Fibroblast of upper back skin (primary cell): ENCODE measurements at places on chromosomes 5 and 9.

GRCh38 chr9:25677301-25678146, 720 bp downstream of the TUSC1 start:
- peak; percentile 77 for DNase-seq

- DNase-seq = peak; percentile 98
These were observed 561.3 kb upstream of the WWC1 start for GRCh38 chr5:167730121-167730520.

- DNase-seq = no peak
These were observed 103.3 kb downstream of the SVEP1 start for GRCh38 chr9:110476251-110476650.

DNA sequence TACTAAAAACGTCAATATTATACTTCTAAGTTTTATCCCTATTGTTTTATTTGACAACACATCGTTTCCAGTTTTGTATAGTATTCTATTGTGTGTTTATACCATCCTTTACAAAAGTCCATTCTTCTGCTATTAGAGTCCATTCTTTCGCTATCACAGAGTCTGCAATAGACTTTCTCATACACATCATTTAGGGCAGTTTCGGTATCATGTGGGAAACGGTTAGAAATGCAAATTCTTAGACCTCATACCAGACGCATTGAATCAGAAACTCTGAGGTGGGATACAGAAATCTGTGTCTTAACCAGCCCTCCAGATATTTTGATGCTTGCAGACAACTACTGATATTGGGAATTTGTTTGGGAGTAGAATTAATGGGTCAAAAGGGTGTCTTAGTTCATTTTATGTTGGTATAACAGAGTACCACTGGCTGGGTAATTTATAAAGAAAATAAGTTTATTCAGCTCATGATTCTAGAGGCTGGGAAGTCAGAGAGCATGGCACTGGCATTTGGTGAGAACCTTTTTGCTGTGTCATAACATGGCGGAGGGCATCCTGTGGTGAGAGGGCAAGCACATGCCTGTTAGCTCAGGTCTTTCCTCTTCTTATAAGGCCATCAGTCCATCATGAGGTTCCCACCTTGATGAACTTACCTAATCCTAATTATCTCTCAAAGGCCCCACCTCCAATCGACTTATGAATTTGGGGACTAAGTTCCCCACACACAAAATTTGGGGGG, 21.1 kb downstream of the CARTPT start:
- no peak for DNase-seq

DNA sequence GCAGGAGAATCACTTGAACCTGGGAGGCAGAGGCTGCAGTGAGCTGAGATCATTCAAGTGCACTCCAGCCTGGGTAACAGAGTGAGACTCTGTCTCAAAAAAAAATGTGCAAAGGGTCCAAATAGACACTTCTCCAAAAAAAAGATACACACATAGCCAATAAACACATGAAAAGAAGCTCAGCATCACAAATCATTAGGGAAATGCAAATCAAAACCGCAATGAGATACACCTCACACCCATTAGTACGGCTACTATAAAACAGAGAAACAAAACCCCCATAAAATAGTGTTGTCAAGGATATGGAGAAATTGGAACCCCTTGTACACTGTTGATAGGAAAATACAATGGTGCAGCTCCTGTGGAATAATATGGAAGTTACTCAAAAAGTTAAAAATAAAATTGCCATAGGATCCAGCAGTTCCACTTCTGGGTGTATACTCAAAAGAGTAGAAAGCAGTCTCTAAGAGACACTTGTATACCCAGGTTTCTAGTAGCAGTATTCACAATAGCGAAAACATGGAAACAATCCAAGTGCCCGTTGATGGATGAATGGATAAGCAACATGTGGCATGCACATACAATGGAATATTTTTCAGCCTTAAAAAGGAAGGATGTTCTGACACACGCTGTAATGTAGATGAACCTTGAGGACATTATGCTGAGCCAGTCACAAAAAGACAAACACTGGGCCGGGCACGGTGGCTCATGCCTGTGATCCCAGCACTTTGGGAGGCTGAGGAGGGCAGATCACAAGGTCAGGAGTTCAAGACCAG, 57.2 kb upstream of the PPARGC1B start:
- no peak for DNase-seq

DNA sequence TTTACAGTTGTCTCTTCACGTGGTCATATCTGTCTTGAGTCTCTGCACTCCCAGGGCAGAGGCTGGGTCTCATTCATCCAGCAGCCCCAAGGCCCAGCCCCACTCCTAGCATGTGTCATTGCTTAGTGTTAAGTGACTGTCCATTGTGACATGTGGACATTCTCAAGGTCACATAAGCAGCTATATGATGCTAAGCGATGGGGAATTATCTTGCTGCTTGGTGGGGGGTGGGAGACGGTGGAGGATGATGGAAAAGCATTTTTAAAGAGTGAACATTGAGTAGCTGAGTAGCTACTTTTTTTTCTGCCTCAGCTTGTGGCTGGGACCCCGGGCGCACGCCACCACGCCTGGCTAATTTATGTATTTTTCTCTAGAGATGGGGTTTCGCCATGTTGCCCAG, at the start of gene C9orf153:
Gene C9orf153 (minus strand): TSS at position 101 of the 400 bp plus-strand sequence. CDS start 30,054 bp downstream, outside the sequence.
- no peak for DNase-seq
